Osteocyte (in vitro differentiated cells): ENCODE measurements at places on chromosomes 16 and 17. TPM values are rescaled to one million over a fixed set of nuclear protein-coding genes. Genes with fewer than 3 reads are reported as not detected.
A peak's percentile ranks its signal among the peaks of the same experiment; 100 is the strongest.

DNA sequence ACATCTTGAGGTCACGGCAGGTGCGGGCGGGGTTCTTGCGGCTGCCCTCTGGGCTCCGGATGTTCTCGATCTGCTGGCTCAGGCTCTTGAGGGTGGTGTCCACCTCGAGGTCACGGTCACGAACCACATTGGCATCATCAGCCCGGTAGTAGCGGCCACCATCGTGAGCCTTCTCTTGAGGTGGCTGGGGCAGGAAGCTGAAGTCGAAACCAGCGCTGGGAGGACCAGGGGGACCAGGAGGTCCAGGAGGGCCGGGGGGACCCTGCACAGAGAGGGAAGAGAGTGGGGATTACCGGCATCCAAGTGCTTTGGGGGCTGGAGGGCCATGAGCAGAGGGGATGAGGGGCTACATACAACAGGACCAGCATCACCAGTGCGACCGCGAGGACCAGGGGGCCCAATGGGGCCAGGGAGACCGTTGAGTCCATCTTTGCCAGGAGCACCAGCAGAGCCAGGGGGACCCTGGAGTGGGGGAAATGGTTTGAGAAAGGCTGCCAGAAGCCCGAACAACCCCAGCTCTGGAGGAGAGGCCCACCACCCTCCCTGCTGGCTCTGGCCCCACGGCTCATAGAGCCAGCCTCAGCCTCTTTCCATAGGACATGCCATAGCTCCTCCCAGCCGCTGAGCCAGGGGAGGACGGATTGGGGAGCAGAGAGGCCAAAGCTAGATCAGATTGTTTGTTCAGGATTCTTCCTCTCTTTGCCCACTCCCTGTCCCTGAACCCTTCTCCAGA is 14.6 kb downstream of the COL1A1 start:
- DNase-seq = no peak

- DNase-seq = no peak
Measured at GRCh38 chr16:88759245-88759975, 25.6 kb downstream of the PIEZO1 start.

DNA sequence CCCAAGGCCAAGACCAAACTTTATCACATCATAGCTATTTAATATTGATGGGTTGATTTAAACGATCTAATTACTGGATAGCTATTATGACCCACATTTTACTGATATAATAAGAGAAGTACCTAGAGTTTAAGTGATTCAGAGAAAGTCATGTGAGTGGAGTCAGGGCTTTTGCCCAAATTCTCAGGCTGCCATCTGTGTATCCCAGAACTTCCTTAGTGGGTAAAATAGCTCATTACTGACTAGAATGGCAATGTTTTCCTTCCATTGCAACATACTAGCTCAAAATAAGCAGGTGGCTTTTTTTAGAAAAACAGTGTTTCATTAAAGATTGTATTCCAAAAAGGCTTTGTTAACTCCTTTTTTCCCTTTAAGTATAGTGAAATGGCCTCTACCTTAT is 113.9 kb upstream of the MAF start:
- no peak for DNase-seq

GRCh38 chr17:44968225-44969143 is at the start of gene C1QL1:
TSS of gene C1QL1 (minus strand) at chr17:44968303. CDS start at chr17:44968048, 255 bp downstream.
- peak; percentile 96 for DNase-seq

DNA sequence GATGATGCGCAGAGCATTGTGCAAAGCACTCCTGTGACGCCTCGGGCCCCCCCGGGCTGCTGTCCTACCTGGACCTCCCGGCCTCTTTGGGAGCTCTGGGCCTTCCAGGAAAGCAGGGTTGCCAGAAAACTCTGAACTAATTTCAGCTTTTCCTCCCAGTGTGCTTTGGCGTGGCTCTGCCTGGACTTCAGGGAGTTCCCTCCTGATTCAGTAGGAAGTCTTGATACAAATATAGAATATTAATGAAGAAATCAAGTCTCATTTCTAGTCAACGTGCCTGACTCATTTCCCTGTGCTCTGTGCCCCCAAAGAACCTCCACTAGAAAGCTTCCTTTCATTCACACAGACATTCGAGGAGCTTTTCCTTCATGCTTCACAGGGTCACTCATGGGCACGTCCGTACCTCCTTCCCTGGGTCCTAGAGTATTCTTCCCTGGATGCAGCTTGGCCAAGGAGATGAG is 84.0 kb upstream of the NOL11 start:
- DNase-seq = no peak

The SLC35G6 gene
- total RNA-seq = not detected in 2 replicates

The CD7 gene
- total RNA-seq = 1.0 TPM in 2 replicates

The IL34 gene
- total RNA-seq = 12.7 and 14.3 TPM in 2 replicates

The TBX21 gene
- not detected in 2 replicates for total RNA-seq
